SK-MEL-5 (cell line): ENCODE measurements at places on chromosomes 12 and 14. TPM values are rescaled to one million over a fixed set of nuclear protein-coding genes. Genes with fewer than 3 reads are reported as not detected.

- no peak for DNase-seq
Observed at GRCh38 chr12:6072302-6072752, 52.1 kb downstream of the VWF start.

DNA sequence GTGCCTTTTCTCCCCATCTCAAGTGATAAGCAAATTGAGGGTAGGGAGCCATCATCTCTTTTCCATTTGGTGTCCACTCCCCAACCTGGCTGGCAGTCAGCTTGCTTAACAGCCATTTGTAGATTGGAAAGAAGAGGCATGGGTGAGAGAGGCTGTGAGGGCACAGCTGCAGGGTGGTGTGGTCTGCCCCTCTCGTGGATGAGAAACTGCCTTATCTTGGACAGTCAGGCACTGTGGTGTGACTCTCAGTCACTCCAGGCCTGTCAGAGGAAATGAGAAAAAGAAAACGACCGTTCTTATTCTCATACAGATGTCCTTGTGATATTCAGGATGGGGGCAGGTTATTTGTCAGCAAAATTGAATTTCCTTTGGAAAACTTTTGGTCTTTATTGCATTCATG is 65.1 kb upstream of the SRSF5 start:
- DNase-seq: no peak

GRCh38 chr12:7667125-7667524 is 1.4 kb upstream of the APOBEC1 start:
- DNase-seq: peak; percentile 58

- DNase-seq: no peak
Observed at GRCh38 chr12:5964913-5965900, 20.1 kb upstream of the ANO2 start.

PGF gene
- 19.3 and 22.0 TPM in 2 replicates for total RNA-seq

ZC2HC1C gene
- total RNA-seq: 3.9 and 4.6 TPM in 2 replicates

TOMM20L gene
- not detected in 2 replicates for total RNA-seq

SCN8A gene
- 1.0 and 1.1 TPM in 2 replicates for total RNA-seq

GRCh38 chr12:29616664-29617406 is 119.3 kb upstream of the OVCH1 start:
- no peak for DNase-seq

- no peak for DNase-seq
Observed at GRCh38 chr12:132062481-132062880, 81.6 kb downstream of the DDX51 start.

KLRK1 gene
- 0.50 and 1.2 TPM in 2 replicates for total RNA-seq

DPPA3 gene
- not detected in 2 replicates for total RNA-seq

DNA sequence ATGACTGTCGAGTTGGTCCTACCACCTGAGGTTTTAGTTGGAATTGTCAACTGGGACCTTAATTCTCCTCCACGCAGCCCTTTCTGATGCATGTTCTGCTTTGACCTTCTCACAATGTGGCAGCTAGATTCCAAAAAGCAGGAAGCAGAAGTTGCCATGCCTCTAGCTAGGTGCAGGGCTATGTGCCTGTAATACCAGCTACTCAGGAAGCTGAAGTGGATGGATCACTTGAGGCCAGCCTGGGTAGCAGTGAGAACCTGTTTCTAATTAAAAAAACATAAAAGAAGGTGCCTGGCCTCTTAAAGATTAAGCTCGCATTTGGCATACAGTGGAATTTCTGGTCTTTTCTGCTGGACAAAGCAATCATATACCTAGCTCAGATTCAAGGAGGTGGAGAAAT is 77.1 kb downstream of the FGD4 start:
- no peak for DNase-seq

GRCh38 chr12:107131832-107132616 is 38.7 kb upstream of the CRY1 start:
- peak; percentile 75 for DNase-seq

DNA sequence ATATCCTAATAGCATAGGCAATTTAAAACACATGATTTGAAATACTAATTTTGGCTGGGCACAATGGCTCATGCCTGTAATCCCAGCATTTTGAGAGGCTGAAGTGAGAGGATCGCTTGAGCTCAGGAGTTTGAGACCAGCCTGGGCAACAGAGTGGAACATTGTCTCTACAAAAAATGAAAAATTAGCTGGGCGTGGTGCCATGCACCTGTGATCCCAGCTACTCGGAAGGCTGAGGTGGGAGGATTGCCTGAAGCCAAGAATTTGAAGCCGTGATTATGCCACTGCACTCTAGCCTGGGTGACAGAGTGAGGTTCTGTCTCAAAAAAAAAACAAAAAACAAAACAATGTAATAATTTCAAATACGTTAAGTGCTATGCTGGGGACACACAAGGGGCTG is 83.3 kb downstream of the SSPN start:
- DNase-seq: no peak

LRRC43 gene
- total RNA-seq: not detected in 2 replicates

GRCh38 chr12:103580026-103580425 is 7.0 kb upstream of the STAB2 start:
- DNase-seq: no peak

TAS2R9 gene
- total RNA-seq: not detected in 2 replicates

KLRG1 gene
- total RNA-seq: 5.1 and 5.8 TPM in 2 replicates

DNA sequence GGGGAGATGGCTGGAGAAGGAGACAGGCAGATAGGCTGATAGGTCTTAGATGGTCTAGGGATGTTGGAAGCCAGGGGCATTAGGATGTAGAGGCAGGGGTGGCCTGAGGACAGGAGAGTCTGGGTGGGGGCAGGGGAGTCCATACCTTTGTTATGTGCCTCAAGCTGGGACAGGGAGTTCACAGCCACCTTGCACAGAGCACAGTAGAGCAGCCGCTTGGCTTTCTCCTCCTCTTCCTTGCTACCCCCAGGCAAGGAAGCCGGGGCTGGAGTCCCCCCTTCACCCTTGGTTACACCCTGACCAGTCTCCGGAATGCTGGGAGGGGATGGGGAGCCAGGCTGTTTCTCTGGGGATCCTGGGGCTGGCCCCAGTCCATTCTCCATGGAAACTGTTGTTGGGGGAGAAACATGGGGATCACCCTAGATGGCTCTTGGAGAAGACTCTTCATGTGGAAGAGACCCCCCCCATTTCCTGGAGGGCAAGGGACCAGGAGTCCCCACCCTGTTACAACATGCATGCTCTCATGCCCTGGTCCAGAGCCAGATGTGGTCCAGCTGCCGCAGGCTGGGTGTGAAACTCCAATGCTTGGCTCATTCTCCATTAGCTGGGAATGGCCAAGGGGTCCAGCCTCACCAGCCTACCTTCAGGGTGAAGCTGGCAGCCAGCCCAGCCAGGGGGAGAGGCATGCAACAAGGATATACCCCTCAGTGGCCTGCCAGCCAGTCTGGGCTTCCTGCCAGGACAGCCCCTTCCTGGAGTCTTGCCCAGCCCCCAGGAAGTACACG is 7.2 kb upstream of the GPR84 start:
- no peak for DNase-seq

GRCh38 chr14:103606963-103607668 is 21.9 kb upstream of the KLC1 start:
- peak; percentile 86 for DNase-seq

FKBP11 gene
- total RNA-seq: 10.8 and 12.2 TPM in 2 replicates

KRT78 gene
- total RNA-seq: 0.34 TPM in 1 of 2 replicates, not detected in the other

GRCh38 chr14:76203086-76204001 is 51.6 kb downstream of the GPATCH2L start:
- peak; percentile 13 for DNase-seq

GPR132 gene
- total RNA-seq: not detected in 2 replicates

DNA sequence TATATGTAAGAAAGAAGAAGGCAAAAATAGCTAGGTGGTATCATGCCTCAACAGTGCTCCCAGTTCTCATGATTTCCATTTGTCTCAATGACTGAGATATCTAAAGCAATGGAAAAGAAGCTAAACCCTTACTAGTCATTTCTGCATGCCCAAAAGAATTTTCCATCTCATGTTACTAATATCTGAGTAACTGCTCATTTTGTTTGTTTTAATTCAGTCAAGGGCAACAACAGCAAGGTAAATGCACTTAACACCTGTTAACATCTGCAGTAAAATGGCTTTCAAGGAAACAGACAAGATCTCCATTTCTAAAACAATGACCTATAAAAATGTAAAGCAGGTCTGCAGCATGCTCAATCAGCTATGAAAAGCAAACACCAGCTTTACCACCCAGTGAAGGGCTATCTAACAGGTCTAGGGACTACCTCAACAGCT is 19.4 kb upstream of the SELPLG start:
- DNase-seq: no peak
